Activated naive CD4-positive, alpha-beta T cell treated with anti-CD3 and anti-CD28 coated beads, Interleukin-2, amount 50 U/mL, for 72 hours (primary cell): ENCODE measurements at places on chromosomes 13 and 19.

- no peak for DNase-seq
Measured at GRCh38 chr13:110478405-110479214, 82.9 kb downstream of the RAB20 start.

GRCh38 chr13:51978796-51979556, 32.3 kb downstream of the ATP7B start:
- DNase-seq: no peak

GRCh38 chr13:40271271-40271885, 395.1 kb downstream of the FOXO1 start:
- DNase-seq: no peak

DNA sequence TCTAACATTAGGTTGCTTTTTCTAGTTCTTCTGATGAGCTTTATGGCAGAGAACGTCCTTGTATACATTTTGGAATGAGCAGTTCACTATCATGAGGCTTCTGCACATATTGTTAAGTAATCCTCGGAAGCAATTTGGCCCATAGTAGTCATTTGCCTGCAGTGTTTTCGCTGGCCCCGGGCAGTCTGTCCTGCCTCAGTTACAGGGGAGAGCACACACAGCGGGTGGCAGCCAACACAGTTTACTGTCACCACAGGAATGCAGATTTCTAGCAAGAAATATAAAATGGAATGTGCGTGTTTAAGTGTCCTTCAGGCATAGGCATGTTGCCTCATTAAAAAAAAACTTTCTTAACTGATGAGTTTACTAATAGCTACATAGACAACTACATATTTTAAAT, 71.5 kb upstream of the GJB6 start:
- DNase-seq: no peak

DNA sequence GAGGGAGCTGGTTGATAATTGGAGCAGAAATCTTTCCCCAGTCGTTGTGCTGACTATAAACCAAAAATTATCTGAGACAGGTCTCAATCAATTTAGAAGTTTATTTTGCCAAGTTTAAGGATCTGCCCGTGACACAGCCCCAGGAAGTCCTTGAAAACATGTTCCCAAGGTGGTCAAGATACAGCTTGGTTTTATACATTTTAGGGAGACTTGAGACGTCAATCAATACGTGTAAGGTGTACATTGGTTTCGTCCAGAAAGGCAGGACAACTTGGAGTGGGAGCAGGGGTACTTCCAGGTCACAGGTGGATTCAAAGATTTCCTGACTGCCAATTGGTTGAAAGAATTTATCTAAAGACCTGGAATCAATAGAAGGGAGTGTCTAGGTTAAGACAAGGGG, 17.6 kb downstream of the CFAP97D2 start:
- DNase-seq: no peak

DNA sequence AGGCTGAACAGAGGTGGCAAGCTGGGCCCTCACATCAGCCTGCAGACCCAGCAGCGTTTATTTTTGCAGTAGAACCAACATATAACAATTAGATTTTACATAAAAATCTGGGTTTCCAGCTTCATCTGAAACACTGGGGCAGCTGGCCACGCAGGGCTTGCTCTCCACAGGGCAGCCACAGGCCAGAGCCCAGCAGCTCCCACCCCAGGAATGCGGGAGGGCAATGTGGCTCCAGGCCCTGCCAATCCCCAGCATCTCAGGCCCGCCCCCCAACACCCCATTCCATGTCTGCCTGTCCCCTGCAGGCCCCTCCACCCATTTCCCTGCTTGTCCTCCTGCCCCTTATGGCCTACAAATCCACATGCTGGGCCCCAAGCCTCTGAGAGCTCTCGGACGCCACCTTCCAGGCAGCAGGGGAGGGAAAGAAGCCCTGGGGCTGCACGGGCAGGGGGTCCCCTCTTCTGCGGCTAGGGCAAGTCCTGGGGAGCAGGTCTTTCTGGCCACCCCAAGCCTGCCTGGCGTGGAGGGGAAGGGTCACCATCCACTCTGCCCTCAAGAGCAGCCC, 15.0 kb upstream of the VSTM2B start:
- DNase-seq: no peak

GRCh38 chr19:46350758-46351159, 3.9 kb downstream of the PPP5C start:
- DNase-seq: peak; percentile 31

DNA sequence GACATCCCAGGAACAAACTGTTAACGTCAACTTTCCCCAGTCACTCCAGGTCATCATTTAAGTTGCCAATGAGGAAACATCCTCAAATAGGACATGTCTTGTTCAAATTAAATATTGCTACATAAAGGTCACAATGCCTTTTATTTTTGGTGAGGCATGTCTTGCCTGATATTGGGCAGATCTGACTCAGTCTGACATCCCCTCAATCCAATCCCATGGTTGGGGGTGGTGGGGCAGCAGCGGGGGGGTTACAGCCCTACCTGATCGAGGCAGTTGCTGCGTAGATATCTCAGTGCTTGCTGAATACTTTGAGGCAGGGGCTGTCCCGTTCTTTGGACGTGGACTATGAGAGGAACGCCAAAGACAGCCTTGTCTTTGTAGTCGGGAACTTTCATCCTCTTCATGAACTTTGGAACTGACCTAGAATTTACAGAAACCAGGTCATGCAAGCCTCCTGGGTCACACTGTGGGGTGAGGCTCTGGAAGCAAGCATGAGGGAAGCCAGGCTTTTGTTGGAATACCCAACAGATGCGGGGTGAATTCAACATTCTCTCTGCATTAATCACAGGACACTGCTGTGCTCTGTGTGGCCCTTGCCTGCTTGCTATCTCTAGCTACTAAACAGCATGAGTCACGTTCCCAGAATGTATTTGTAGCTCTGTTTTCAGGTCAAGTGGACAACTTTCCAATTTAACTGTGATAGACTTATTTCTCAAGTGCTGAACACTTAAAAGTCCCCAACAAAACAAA, 109.8 kb downstream of the KL start:
- DNase-seq: no peak

- no peak for DNase-seq
Measured at GRCh38 chr19:55675661-55676354, 782 bp downstream of the EPN1 start.

GRCh38 chr13:30676672-30677071, 58.7 kb upstream of the ALOX5AP start:
- DNase-seq: no peak

- no peak for DNase-seq
Measured at GRCh38 chr13:20924758-20925394, 22.3 kb upstream of the XPO4 start.

- peak; percentile 18 for DNase-seq
Measured at GRCh38 chr19:39645800-39646411, 9.8 kb upstream of the LGALS16 start.

DNA sequence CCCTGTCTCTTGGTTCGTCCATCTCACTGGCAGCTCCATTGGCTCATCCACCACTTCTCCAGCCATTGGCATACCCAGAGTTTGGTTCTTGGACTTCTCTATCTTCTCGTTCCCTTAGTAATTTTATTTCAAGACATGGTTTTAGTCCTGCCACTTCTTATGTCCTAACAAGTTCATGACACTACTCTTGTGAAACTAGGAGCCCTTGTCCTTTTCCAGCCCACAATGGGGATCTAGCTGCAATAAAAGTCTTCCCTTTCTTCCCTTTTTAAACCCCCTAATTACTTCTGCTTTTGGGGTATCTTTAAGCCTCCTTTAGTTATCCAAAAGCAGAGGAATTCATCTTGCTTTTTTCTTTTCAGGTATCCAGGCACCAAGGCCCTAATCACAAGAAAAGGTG, 2.9 kb upstream of the RCBTB2 start:
- DNase-seq: no peak

GRCh38 chr13:111963031-111963430, 103.9 kb upstream of the SOX1 start:
- no peak for DNase-seq

GRCh38 chr13:30862707-30863106, 43.4 kb upstream of the MEDAG start:
- no peak for DNase-seq

DNA sequence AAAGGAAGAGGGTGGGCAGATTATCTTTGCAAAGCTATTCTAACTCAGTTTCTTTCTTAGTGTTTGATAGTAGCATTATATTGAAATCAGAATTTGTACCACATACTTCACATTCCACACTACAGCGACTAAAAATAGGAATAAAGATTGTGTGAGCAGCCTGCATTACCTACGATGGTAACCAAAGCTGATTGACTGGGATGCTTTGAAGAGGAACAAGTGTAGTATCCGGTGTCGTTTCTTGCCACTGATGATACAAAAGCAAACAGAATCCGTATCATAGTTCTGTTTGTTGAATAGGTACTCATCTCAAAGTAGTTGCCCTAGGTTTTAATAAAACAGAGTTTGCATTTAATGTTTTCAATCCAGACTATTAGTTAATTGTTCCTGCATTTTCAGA, 51.2 kb downstream of the FLT3 start:
- no peak for DNase-seq

- no peak for DNase-seq
Measured at GRCh38 chr13:109656206-109656605, 130.2 kb downstream of the IRS2 start.

DNA sequence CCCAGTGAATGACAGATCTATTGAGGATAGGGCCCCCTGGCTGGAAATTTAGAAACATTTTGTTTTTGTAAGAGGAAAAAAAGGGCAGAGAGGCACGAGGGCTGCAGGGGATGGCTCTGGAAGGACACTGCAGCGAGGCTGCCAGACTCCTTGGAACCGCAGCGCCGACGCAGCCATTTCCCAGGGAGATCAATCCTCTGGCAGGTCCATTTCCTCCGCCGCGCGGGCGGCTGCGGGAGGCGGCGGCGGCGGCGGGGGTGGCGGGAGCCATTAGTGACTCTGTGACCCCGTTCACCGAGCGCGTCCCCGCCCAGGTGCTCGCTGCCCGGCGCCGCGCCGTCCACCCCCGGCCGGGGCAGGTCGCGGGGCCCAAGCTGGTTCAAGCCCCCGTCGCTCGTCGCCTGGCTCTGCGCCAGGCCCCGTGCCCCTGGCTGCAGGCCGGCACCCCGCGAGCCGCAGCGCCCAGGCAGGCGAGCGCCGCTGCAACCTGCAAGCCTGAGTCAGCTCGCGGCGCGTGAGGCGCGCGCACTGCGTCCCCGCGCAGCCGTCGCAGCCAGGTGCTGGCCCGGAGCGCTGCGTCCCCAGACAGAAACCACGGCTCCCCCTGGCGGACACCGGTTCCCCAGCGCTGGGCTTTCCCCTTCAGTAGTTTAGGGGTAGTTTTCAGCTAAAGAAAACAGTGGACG, 192.6 kb downstream of the KATNAL1 start:
- peak; percentile 96 for DNase-seq

- DNase-seq: no peak
Measured at GRCh38 chr13:31878955-31879354, 139.6 kb downstream of the RXFP2 start.

GRCh38 chr19:1251330-1252220, 3.2 kb downstream of the MIDN start:
- DNase-seq: peak; percentile 64

DNA sequence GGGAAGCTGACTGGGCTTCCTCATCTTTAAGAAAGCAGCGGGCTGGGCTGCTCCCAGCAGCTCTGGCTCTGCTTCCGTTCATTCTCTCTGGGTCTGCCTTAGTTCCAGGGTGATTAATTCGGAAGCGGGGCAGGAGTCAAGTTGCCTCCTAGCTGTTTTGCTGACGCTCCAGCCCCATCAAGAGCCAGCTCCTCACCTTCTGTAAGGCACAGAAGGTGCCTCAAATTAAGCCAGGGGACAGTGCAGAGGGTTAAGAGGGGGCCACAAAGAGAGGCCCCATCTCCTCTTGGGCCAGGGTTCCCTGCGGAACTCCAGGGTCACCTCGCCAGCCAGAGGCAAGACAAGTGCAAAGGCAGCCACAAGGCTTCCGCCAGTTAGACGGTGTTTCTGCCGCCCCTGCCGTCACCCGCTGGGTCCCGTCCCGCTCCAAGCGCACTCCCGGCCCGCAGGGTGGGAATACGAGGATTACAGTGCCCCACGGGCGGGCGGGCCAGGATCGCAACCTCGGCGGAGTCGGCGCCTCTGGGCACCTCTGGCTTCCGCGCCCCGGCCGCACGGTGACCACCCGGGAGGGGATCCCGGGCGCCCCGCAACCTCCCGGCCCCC, 508 bp downstream of the SLC15A1 start:
- DNase-seq: no peak

DNA sequence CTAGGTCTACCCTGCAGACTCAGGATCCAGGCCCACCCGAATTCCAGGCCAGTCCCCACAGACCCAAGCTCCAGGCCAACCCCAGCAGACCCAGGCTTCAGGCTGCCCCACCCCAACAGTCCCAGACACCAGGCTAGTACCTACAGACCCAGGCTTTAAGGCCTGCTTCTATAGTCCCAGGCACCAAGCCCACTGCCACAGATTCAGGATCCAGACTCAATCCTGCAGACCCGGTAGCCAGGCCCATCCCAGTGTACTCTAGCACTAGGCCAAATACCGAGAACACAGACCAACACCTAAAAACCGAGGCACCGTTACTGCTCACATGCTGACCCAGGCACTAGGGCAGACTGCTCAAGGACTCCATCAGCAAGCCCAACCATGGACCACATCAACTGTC, 862.3 kb downstream of the UQCRFS1 start:
- no peak for DNase-seq

GRCh38 chr13:59710996-59711701, 452.6 kb downstream of the DIAPH3 start:
- no peak for DNase-seq

GRCh38 chr13:23776698-23777574, 112.3 kb downstream of the MIPEP start:
- no peak for DNase-seq

GRCh38 chr13:102090532-102090931, 311.3 kb downstream of the FGF14 start:
- DNase-seq: no peak

- no peak for DNase-seq
Measured at GRCh38 chr19:14118165-14119051, 846 bp upstream of the PRKACA start.

- no peak for DNase-seq
Measured at GRCh38 chr19:5624741-5625278, 1.9 kb downstream of the SAFB start.

DNA sequence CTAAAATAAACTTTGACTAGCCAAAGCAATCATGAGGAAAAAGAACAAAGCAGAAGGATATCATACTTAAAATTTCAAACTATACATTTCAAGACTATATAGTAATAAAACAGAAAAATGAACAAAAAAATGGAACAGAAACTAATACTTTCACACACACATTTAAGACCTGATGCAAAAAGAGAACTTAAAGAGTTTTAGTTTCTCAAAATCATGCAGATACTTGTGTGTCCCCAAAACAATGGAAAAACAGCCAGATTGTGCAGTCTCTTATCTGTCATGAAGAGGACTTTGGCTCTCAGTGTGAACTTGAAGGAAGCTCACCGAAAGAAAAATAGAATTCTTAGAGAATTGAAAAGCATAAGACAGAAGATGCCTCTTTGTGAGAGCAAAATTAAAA, 16.1 kb downstream of the ZNF506 start:
- DNase-seq: no peak

- peak; percentile 74 for DNase-seq
Measured at GRCh38 chr19:6518145-6518911, 12.5 kb upstream of the TNFSF9 start.

GRCh38 chr19:51621178-51621577, 9.0 kb downstream of the SIGLEC5 start:
- no peak for DNase-seq
